ENCODE measurements at places on chromosomes 11 and 22. TPM values are rescaled to one million over a fixed set of nuclear protein-coding genes. Genes with fewer than 3 reads are reported as not detected.

The LYVE1 gene
- total RNA-seq: not detected

The OR2AG2 gene
- not detected for total RNA-seq

The HSD17B12 gene
- total RNA-seq: 19.1 TPM

The CNTN5 gene
- not detected for total RNA-seq
